ENCODE measurements at places on chromosomes 12 and 14. TPM values are rescaled to one million over a fixed set of nuclear protein-coding genes. Genes with fewer than 3 reads are reported as not detected.

Gene KLRB1
- not detected for total RNA-seq

Gene C12orf60
- 3.9 TPM for total RNA-seq

Gene FGD6
- total RNA-seq: 4.4 TPM

Gene IL26
- not detected for total RNA-seq

Gene RHEBL1
- 0.40 TPM for total RNA-seq

Gene RHNO1
- total RNA-seq: 17.3 TPM

Gene FOXG1
- not detected for total RNA-seq

Gene NAV3
- total RNA-seq: 55.8 TPM

Gene SLC6A12
- total RNA-seq: 0.12 TPM

Gene OR4E2
- total RNA-seq: not detected

Gene PKP2
- total RNA-seq: 0.06 TPM

Gene CPNE8
- 27.0 TPM for total RNA-seq

Gene AKAP6
- total RNA-seq: 9.1 TPM

Gene GYS2
- total RNA-seq: not detected

Gene NEUROD4
- total RNA-seq: not detected

Gene GLS2
- 0.13 TPM for total RNA-seq

Gene KRT3
- total RNA-seq: not detected

Gene DIO3
- not detected for total RNA-seq

Gene KRT85
- not detected for total RNA-seq

Gene SOX5
- total RNA-seq: 6.8 TPM

Gene CRACR2A
- 2.1 TPM for total RNA-seq

Gene ACTR6
- 12.6 TPM for total RNA-seq

Gene TMEM253
- total RNA-seq: 0.12 TPM

Gene TMEM119
- 16.1 TPM for total RNA-seq

Gene CCDC175
- total RNA-seq: not detected

Gene BATF
- 1.8 TPM for total RNA-seq

Gene UTP20
- 11.8 TPM for total RNA-seq

Gene ZC2HC1C
- 0.99 TPM for total RNA-seq

Gene ANO2
- total RNA-seq: 0.13 TPM

Gene FOXM1
- total RNA-seq: 9.3 TPM
